Astrocyte (in vitro differentiated cells and primary cell): ENCODE measurements at places on chromosomes 7 and 10.

DNA sequence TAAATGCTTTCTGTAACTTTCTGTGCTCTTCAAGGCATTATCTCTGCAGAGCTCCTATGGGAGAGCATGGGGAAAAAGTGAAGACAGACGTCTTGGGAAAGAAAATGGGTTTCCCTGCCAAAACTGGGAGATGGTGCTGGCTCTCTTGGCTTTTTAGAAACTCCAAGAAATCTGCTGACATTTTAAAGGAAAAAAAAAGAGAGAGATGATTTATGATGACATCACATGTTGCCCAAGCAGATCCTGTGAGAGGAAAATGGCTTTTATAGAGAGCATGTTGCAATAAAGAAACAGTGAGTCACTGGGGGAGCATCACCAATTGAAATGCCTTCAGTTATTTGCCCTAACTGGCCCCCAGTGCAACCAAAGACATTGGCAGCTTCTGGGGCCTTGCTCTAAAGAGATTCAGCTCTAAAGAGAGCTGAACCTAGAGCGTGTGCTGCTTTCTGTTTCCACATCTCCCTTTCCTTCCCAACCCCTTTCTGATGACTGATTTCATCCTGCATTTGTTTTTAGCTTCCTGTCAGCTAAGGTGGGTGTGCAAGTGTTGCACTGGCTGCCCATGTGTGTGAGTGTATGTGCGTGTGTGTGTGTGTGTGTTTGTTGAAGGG lies 37.7 kb downstream of the LRMDA start:
- peak; percentile 89 for DNase-seq

GRCh38 chr7:47381134-47381495 lies 200.8 kb downstream of the TNS3 start:
- peak; percentile 49 for DNase-seq

DNA sequence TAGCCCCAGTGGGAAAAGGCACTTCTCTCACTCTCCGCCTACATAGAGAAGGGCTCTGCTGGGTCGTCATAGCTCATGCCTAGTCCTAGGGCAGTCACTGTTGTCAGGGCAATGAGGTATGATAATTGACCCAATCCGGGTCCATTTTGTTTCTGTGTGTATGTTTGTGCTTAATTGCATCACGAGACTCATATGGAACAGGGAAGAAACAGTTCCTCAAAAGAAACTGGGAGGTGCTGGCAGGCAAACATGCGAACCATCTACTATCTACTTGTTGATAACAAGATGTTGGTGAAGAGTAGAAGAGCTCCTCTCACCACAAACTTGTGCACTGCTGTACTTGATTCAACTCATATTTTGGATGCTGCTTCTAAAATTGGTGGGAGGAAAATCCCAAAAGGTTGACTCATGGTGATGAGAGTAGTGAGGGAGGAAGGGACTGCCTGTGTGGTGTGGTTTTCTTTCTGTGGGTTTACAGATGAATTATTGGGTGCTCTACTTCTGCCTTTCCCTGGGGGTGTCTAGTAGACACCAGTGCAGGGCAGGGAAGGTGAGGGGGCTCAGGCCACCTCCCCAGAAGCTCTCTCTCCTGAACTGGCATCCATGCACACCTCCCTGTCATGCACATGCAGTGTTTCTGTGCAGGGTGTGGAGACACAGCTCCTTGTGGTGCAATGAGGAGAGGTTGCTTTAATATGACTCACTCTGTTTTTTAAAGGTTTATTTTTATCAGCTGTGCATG lies 29.4 kb downstream of the LSMEM1 start:
- peak; percentile 86 for DNase-seq

DNA sequence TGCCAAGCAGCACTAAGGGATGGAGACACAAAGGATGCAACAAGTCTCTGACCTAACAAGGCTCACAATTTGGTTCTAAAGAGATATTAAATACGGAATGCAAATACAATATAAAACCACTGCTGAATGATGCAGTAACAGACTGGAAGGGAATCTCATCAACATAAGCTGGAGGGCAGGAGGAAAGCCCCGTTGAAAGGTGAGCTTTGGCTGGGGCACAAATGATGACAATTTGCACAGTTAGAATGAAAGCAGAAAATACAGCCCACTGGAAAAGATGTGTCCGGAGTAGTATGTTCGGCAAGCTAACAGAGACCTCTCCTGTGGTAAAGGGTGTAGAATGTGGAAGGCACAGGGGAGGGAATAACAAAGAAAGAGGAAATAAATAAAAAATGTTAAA lies 26.1 kb downstream of the PAXIP1 start:
- no peak for DNase-seq

DNA sequence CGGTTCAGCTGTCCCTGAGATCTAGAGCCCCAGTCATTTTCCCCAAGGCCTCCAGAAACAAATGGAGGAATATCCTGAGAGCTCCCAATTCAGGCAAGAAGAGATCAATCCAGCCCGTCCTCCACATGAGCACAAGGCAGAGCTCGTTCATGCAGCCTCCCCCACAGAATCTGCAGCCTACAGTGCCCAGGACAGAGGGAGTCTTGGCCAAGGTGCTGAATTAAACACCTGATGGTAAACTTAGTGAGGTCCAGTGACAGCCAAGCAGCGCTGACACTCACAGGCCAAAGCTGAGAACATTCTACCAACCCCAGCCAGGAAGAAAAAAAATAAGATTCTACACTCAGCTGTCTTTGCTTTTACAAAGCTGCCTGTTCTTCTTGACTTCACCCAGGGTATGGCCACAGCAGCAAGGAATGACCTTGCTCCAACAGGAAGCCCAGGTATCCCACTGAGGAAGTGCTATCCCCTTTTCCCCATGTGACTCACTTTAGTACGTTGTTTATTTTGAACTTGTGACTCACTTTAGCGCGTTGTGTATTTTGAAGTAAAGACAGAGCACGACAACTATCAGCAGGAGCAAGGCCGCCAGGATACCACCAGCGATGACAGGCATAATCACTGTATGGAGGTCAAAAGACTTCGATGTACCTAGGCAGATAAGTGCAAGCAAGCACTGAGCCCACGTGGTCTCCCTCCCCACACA lies 4.4 kb upstream of the CUZD1 start:
- DNase-seq: peak; percentile 11

DNA sequence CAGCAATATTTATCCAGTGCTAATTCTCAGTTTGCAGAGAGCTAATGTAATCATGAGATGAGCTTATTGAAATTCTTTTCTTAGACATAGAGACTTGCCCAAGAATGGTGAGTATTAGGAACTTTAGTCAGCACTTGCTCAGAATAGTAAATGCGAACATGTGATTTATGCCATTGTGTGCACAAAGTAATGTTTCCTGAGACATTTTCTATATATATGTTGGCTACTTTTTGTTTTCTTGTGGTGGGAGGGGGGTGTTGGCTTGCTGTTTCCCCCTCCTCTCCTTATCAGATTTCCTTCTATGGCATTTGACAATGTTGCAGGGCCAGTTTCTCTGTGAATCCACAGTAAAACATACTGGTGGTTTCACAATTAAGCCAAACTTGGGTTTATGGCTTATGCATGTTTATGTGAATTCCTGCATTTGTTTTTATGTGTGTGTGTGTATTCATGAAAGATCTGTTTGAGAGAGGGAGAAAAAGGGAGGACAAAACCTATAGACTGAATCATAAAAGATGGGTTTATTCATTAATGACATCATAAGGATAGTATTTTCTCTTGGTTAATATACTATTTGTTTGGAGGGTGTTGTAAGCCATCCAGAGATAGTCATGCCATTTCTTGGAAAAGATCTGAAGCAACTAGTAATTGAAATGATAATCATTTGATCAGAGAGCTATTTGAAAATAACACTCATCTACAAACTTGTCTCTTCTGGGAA lies 36.3 kb downstream of the ARID5B start:
- DNase-seq: peak; percentile 61

DNA sequence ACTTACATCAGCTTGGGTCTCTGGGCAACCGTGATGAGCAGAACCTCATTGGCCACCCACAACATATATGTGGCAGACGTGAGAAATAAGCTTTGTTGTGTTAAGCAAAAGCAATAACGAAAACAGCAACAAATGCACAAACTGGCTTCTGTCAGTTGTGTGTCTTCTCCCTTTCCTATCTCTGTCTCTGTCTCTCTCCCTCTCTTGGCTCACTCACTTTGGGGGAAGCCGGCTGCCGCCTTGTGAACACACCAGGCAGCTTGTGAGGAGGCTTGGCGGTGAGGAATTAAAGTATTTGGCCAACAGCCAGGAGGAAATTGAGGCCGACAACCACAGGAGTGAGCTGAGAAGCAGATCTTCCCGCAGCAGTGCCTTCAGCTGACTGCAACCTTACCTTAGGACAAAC lies 21.9 kb upstream of the CDCA7L start:
- DNase-seq: no peak

DNA sequence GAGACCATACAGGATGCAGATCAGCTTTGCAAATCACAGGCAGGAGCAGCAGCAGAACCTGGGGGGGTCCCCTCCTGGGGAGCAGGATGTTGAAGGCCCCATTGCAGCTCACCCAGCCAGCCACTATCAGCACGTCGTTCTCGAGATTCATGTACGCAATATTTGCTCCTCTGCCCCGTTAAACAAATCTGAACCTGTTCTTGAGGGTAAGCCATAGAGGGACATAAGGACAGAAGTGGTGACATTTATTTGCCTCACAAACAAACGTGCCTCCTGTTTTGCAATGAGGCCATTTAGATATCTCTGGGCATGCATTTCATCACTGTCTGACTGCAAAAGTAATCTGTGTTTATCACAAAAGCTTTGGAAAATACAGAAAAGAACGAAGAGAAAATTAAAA lies 87.3 kb upstream of the BAIAP2L1 start:
- no peak for DNase-seq

DNA sequence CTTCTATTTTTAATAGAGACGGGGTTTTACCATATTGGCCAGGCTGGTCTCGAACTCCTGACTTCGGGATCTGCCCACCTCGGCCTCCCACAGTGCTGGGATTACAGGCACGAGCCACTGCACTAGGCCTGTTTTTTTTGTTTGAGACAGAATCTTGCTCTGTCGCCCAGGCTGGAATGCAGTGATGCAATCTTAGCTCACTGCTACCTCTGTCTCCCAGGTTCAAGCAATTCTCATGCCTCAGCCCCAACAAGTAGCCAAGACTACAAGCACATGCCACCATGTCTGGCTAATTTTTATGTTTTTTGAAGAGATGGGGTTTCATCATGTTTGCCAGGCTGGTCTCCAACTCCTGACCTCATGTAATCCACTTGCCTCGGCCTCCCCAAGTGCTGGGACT lies 73.7 kb downstream of the TYW1B start:
- DNase-seq: peak; percentile 16

- no peak for DNase-seq
These were observed 140.3 kb downstream of the GPR85 start for GRCh38 chr7:112946350-112946749.

DNA sequence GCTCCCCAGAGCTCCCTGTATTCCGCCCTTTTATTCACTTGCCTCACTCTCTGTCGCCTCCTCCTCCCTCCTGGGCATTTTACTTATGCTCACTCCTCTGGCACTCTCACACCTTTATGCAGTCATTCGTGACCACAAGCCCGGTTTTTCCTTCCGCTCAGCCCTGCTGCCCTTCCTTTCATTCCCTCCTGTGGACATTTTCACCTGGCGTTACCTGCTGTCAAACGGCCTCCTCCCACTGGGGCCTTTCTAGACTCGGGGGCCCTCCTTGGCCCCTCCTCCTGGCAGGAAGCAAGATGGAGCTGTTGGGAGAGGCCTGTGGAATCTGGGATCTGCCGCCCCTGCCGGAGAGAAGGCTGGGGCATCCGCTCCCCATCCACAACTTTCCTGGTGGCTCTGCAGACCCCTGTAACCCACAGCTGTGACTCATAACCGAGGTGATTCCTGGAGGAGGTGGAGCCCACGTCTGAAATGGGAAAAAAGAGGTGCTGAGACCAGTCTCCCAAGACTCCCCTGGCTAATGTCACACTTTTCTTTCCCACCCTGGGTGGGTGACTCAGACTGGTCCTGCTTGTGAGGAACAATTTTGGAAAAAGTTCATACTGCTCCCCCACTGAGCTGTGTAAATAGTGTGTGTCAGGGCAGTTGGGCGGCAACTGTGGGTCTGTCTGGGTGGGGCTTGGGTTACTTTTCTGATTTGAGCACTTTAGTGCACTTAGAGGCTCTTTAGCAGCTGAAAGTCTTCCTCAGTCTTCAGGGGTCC lies 1.2 kb downstream of the VCL start:
- DNase-seq: peak; percentile 86

DNA sequence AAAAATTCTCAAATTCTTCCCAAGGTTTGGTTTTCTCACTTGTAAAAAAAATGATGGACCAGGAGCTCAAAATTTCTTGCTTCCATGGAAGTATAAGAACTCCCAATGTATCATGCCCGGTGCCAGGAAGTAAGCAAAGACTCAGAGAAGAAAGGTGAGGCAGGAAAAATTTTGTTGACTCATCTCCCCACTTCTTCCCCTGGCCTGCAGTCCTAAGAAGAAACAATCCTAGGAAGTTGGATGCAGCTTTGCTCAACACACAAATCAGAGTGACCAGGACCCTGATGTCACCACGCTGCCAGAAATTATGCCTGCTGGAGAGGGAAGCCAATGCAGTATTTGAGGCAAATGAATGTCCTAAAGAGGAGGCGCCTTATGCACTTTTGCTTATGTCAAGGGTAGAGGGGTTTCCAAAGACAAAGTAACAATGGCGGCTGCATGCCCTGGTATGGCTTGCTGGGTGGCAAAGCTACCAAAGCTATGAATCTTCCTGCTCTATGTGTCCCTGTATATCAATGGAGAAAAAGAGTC lies 163.6 kb downstream of the NEURL1 start:
- no peak for DNase-seq

- no peak for DNase-seq
These were observed 71.4 kb downstream of the TCF7L2 start for GRCh38 chr10:113021268-113022040.

DNA sequence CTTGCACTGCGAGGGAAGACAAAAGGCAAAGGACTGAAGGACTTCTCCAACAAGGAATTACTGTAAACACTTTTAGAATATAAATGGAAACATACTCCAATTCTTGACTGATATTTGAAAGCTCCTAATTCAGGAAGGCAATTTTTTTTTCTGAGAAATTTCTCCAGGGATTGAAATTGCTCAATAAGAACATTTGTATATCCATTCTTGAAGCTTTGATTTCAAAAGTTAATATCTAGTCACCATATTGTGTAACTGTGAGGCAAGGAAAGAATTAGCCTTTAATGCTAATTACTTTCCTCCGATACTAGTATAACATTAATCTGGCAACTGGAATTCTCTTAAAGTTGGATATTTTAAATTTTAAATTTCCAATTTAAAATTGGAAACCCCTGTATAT lies 188.4 kb upstream of the COL1A2 start:
- DNase-seq: no peak

DNA sequence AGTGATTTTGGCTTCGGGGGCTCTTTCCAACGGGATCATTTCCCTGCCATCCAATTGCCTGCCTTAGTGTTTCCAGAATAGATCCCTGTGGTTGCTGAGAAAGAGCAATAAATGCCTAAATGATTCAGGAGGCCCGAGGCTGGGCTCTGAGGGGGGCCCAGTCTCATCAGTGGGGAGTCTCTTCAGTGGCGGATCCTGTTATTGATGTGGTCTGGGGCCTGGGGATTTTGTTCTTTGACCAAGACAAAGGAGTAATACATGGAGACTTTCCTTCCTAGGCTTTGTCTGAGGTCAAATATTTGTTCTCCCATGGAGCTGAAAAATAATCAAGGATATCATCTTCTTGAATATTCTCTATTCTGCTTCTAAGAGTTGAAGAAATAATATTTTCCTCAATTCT lies 40.8 kb downstream of the TAS2R41 start:
- DNase-seq: no peak

GRCh38 chr10:110802090-110802489 lies 69.6 kb upstream of the PDCD4 start:
- DNase-seq: peak; percentile 74
